Esophagus muscularis mucosa (tissue), 4 donors: ENCODE measurements at places on chromosomes 7 and 10. TPM values are rescaled to one million over a fixed set of nuclear protein-coding genes. Genes with fewer than 3 reads are reported as not detected.
A peak's percentile ranks its signal among the peaks of the same experiment; 100 is the strongest.

DNA sequence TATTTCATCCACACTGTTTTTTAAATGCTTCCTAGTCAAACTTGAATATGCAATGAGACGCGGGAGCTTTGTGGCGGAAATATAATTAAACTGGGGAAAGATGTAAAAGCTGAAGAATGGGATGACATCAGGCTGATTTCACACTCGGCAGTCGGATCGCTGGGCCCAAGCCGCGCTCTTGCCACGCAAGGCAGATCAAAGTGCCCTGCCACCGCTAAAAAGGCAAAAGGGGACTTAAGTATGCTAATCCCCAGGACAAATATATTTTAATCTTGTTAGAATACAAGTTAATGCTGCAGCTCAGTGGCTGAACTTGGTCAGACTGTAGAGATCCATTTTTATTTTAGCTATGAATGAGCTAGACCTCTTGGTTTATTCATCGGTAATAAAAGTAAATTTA is 13.8 kb downstream of the EN2 start:
- no peak for DNase-seq

DNA sequence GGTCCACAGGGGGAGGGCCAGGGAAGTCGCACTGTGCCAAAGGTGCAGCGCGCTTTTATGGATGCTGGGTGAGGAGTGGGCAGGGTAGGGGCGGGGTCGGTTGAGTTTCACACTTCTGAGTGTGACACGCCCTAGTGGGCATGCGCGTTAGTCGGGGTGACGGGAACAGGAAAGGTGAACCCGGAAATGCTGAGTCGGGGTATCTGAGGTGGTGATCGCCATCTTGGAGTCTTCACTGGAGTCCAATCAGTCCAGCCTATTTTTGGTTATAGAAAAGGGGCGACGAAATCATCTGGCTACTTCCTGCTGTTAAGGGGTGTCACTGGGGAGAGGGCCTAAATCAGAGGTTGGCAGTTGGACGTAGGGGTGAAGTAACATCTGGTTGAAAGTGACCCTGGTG is 40.8 kb downstream of the ZNF138 start:
- DNase-seq: no peak

DNA sequence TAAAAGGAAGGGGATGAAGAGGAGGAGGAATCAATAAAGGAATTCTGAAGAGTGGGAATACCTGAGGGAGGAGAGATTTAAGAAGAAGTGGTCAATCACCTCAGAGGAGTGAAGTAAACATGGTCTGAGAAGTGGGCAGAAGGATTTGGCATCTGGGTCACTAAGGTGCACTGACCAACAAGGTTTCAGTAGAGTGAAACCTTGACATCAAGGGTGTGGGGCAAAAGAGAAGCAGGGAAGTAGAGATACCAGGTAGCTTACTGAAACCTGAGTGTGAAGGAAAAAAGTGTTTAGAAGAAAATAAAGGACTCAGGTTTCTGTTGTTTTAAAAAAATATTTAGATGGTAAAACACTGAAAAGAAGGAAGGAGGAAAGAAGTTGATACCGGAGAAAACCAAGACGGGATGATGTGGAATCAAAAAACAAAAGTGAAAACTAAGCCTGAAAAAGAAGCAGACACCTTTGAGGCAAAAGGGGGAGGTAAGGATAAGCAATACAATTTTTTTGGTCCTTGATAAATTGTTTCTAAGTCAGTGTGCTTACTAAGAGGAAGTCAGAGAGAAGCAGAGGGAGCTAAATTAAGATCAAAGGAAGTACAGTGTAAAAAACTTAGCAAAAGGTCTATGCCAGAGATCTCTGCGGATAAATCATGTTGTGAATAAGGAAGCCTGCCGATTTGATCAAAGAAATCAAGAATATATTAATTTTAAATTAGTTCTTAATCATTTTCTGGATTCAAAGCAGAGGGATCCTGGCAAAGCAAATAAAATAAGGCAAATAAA is 137.2 kb upstream of the GPR22 start:
- no peak for DNase-seq

DNA sequence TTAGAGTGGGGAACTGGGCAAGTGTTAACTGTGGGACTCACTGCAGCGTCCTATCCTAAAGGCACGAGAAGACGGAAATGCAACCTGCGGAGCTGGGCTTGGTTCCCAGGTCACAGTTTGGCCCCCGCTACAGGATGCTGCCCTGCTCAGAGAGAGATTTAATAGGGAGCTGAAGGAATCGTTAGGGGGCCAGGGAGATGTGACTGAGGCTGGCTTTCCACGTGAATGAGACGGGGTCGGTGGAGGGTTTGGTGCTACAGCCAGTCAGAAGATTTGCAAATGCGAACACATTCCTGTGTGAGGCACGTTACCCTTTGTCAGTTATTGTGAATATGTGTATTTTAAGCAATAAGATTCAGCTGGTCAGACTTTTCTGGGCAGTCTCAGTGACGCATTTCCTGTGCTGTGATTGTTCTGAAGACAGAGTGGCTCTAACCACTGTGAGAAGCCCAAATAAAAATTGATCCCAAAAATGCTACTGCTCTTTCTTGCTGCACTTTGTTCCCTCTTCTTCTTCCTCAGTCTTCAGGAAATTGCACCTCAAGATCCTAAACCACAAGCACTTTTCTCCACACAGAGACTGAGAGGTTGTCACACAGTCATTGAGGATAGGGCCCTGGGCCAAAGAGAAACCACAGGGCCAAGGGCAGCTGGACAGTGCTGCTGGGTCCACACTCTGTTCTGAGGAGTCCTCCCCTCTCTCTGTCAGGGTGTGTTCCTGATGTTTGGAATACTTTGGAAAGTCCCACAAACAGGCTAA is 21.2 kb downstream of the CYP17A1 start:
- peak; percentile 93 for DNase-seq

DNA sequence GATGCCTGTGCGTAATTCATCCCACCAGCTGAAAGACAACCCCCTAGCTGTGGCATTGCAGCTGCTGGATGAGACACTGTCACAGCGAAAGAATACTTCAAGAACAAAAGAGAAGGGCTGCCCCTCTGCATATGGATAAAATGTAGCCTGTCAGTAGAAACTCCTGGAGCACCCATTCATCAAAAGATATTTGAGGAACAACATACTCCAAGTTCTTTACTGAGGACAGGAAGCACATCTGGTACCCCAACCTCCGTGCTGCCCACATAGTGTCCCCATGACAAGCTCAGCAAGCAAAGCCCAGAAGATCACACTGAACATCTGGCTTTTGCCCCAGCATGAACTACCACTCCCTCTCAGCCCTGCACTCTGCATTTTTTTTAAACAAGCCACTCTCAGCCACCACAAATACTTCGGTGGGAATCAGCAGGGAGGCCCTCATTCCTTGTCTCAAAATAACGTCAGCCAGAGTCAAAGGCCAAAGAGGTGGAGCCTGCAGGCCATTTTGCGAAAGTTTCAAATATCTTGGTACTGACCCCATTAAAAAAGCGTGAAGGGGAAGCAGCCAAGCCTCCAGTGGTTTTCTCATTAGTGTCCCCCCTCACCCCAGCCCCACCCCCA is 1.7 kb downstream of the CREB3L2 start:
- no peak for DNase-seq

GRCh38 chr7:112138938-112139337 is 67.3 kb downstream of the DOCK4 start:
- DNase-seq: no peak

DNA sequence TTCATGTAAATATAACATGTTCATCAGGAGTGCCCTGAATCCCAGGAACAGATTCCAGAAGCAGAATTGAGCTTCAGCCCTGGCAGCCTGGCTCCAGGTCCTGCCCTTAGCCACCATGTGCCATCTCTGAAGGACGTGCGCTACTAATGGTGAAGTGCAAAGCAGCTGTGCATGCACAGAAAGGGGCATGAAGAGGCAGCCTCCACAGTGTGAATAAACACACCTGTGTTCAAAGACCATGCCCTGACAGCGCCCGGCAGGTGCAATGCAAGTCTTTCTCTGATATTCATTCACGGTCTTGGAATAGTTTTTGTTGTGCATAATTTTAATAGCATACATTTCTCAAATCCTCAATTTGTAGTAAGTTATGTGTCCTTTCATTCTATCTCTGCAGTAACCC is 250.4 kb upstream of the TCERG1L start:
- DNase-seq: no peak

The LRRN3 gene
- total RNA-seq: 0.39 TPM

The SORCS3 gene
- total RNA-seq: 0.42 TPM

The ARL4A gene
- total RNA-seq: 34.9 TPM

The NPY gene
- total RNA-seq: 25.3 TPM

The CLCN1 gene
- not detected for total RNA-seq

The OR9A2 gene
- not detected for total RNA-seq
